CD4-positive, alpha-beta memory T cell (primary cell): ENCODE measurements at places on chromosomes 6 and 20. TPM values are rescaled to one million over a fixed set of nuclear protein-coding genes. Genes with fewer than 3 reads are reported as not detected.

GRCh38 chr6:10518557-10519407 lies 2.4 kb upstream of the GCNT2 start:
- H3K27ac ChIP-seq: no peak overlapping the region
- no peak for DNase-seq
- no peaks in the 10 kb centered on the region for H3K4me1 ChIP-seq
- H3K4me3 ChIP-seq: no peak overlapping the region
- no peaks in the 10 kb centered on the region for H3K27me3 ChIP-seq
- no peaks in the 10 kb centered on the region for H3K36me3 ChIP-seq

The GSTA2 gene
- not detected for total RNA-seq

The CD93 gene
- 1.2 TPM for total RNA-seq

The HAO1 gene
- total RNA-seq: not detected

- no peak overlapping the region for H3K4me3 ChIP-seq
- H3K27ac ChIP-seq: no peak overlapping the region
- DNase-seq: no peak
- H3K27me3 ChIP-seq: no peaks in the 10 kb centered on the region
- no peaks in the 10 kb centered on the region for H3K4me1 ChIP-seq
- H3K36me3 ChIP-seq: no peaks in the 10 kb centered on the region
Measured at GRCh38 chr20:22453244-22454080, 130.9 kb downstream of the FOXA2 start.

The OR2H1 gene
- not detected for total RNA-seq

GRCh38 chr20:62198496-62198895 lies 15.7 kb downstream of the MTG2 start:
- DNase-seq: no peak
- H3K4me1 ChIP-seq: no peaks in the 10 kb centered on the region
- no peak overlapping the region for H3K4me3 ChIP-seq
- H3K36me3 ChIP-seq: peaks cover 39% of the 10 kb centered on the region
- no peaks in the 10 kb centered on the region for H3K27me3 ChIP-seq
- H3K27ac ChIP-seq: no peak overlapping the region

GRCh38 chr6:50213146-50213545 lies 163.4 kb upstream of the DEFB112 start:
- H3K4me3 ChIP-seq: no peak overlapping the region
- no peak for DNase-seq
- no peaks in the 10 kb centered on the region for H3K27me3 ChIP-seq
- H3K27ac ChIP-seq: no peak overlapping the region

DNA sequence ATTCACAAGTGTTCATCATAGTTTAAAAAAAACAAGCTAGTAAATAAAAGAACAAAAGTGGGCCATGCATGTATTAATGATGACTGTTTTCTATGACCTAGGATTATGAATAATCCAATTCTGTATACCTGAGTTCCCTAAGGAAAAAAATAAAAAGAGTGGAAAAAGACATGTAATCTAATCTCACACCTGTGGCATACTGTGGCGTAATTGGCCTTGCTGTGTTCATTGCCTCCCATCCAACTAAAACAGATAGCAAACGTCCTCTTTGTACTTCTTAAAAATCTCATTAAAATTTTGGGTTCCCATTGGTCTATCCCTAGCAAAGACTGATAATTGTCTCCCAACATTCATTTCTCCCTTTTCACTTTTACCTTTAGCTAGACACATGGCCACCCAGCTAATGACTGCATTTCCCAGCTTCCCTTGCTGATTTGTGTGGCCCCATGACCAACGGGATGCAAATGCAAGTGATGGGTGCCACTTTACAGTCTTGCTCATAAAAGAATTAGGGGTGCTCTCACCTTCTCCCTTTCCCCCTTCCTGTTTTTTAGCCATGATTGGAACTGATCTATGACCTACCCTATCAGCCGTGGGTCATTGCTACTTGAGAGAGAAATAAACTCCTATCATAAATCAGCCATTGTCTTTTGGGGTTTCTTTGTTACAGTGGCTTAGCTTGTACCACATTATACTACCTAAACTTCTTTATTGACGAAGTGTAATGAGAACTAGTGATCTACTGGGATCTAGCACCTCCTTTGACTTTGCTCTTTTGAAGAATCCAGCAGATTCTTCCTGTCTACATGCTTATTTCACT lies 32.0 kb upstream of the TBC1D22B start:
- no peaks in the 10 kb centered on the region for H3K36me3 ChIP-seq
- no peak overlapping the region for H3K4me3 ChIP-seq
- H3K27me3 ChIP-seq: no peaks in the 10 kb centered on the region
- no peak for DNase-seq

DNA sequence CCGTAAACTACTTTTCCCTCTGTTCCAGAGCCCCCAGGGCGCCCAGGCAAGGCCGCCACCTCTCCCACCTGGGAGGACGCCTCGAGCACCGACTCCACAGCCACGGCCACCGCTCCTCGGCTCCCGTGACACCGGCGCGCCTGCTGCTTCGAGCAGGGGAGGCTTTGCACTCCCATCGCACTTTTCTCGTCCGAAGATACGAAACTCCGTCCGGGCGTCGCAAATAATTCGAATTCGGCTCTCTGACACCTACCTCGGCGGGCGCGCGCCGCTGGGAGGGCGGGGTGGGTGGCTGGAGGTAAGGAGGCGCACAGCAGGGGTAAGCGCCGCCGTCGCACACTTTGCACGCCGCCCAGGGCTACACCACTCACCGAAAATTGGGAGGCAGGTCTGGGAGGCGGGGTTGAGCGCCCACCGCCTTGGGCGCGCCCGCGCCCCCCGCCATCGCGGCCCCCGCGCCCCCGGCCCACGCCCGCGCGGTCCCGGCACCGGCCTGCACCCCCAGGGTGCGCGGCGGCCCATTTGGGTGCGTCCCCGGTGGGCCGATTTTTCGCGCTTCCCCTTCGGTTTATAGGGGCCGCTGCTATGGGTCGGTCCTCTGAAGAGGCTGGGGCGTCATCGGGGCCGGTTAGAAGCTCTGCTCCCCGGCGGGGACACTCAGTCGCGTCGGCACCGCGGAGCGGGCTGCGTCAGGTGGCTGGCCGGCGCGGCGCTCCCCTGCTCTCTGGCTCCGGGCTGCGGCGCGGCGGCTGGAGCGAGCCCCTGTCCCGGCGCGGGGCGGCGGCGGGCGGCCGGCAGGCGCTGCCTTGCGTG lies 36.2 kb downstream of the GNAS start:
- H3K27ac ChIP-seq: peak overlapping the region; percentile 78
- peak overlapping the region; percentile 12 for H3K4me3 ChIP-seq
- DNase-seq: peak; percentile 89
- peaks cover 19% of the 10 kb centered on the region for H3K4me1 ChIP-seq

The COL20A1 gene
- 0.11 TPM for total RNA-seq

- no peak overlapping the region for H3K27ac ChIP-seq
- H3K4me1 ChIP-seq: no peaks in the 10 kb centered on the region
- no peak overlapping the region for H3K4me3 ChIP-seq
- no peaks in the 10 kb centered on the region for H3K36me3 ChIP-seq
Measured at GRCh38 chr20:12053353-12053752, 135.7 kb downstream of the BTBD3 start.

The HLA-DRA gene
- 25.1 TPM for total RNA-seq

The TPD52L1 gene
- 0.33 TPM for total RNA-seq
